ENCODE measurements at places on chromosomes 3 and 15. TPM values are rescaled to one million over a fixed set of nuclear protein-coding genes. Genes with fewer than 3 reads are reported as not detected.

- peak; percentile 83 for DNase-seq
Measured at GRCh38 chr15:92797168-92798052, 102.7 kb upstream of the CHD2 start.

GRCh38 chr15:48469681-48470080 is 138.5 kb downstream of the DUT start:
- DNase-seq: no peak

PP2D1 gene
- 0.53 TPM for polyA plus RNA-seq

DNA sequence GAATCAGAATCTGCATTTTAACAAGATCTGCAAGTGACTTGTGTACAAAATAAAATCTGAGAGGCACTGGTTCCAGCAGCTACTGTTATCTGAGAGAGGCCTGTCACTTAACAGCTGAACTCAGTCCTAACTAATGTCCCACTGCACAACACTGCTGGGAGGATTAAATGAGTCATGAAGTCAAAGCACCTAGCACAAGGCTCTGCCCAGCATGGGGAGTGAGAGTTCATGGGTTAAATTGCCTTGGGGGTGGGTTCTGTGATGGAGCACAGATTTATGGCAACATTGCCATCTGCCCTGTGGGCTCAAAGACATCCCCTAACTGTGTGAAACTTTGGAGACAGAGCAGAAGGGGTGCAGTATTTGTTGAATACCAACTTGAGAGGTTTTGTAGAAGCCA is 250.9 kb downstream of the PLCL2 start:
- DNase-seq: no peak

GRCh38 chr15:90950676-90951075 is 4.0 kb upstream of the RCCD1 start:
- no peak for DNase-seq

MNS1 gene
- polyA plus RNA-seq: 5.1 TPM

All from hindlimb muscle (tissue), 1 donor.